ENCODE measurements at places on chromosomes 1 and 21.

- no peak for DNase-seq
Observed at GRCh38 chr1:170407138-170407537, 124.8 kb upstream of the GORAB start.

- DNase-seq: no peak
Observed at GRCh38 chr1:220338759-220339158, 66.5 kb upstream of the RAB3GAP2 start.

- no peak for DNase-seq
Observed at GRCh38 chr1:6412896-6413295, 6.8 kb downstream of the HES2 start.

DNA sequence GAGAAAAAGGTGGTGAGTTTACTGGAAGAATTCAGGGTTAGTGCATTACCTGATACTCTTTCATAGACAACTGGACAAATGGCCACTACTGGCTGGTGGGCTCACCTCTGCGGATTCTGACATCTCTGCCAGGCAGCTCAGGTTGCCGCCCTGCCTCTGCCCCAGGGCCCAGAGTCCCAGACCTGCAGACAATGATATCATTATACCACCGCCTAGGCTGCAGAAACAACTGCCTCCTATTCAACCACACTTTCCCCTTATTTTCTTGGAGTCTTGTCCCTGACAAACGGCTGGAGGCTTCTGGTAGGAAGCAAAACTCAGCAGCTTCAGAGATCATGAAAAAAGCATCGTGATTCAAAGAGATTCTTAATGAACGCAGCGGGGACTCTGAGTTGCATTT lies 37.0 kb downstream of the IRF2BP2 start:
- no peak for DNase-seq

GRCh38 chr1:23419180-23419579 lies 5.4 kb downstream of the TCEA3 start:
- no peak for DNase-seq

DNA sequence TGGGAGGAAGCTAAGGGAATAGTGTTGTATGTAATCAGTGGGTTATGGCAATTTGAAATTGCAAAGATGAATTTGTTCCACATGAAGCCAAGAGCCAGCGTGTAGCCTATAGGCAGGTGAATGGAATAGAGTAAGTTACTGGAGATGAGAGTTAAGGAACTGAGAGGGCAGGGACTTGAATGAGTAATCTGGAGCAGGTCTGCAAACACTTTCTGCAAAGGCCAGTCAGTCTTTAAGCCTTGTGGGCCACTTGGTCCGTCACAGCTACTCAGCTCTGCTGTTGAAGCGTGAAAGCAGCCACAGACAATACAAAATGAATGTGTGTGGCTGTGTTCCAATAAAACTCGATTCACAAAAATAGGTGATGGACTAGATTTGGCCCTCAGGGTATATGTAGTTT lies 29.2 kb downstream of the SZT2 start:
- DNase-seq: no peak

- DNase-seq: no peak
Observed at GRCh38 chr1:113390871-113391648, 745 bp downstream of the MAGI3 start.

DNA sequence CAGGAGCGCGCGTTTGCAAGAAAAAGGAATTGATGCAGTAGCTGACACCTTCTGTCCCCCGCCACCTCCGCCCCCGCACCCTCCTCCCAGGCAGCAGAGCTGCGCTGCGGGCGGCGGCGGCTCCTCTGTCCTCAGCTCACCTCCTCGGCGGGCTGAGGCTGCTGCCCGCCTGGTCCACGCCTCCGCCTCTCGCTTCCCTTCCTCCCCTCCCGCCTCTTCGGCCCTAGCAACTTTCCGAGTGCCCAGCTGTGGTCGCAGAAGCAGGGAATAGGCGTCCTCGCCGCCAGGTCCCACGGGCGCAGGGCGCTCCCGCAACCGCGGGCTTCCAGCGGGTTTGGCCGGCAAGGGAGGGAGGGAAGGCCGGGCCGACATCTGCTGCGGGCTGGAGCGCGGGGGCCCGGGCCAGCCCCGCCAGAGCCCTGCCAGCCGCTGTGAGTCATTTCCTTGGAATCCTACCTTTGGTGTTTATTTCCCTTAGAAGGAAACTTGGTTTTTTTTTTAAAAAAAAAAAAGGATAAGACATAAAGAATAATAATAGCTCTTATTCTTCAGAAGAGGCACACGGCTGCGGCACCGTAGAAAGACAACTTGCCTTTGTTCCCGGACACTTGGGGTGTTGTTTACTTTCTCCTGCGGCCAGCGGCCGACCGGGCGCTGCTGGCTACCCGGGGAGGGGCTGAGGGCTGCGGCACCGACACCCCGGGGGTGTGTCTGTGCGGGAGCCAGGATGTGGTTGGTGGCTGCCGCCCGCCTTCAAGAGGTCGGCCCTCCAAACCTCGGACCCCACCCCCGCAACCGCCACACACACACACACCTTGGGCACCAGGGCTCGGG lies 1.1 kb downstream of the SERTAD4 start:
- no peak for DNase-seq

GRCh38 chr1:233561708-233562426 lies 52.0 kb upstream of the KCNK1 start:
- DNase-seq: no peak

- no peak for DNase-seq
Observed at GRCh38 chr1:178931858-178932551, 61.1 kb upstream of the ANGPTL1 start.

GRCh38 chr1:35893051-35893879 lies 10.3 kb downstream of the AGO1 start:
- no peak for DNase-seq

GRCh38 chr1:188325211-188325610 lies 1496.5 kb downstream of the PLA2G4A start:
- no peak for DNase-seq

DNA sequence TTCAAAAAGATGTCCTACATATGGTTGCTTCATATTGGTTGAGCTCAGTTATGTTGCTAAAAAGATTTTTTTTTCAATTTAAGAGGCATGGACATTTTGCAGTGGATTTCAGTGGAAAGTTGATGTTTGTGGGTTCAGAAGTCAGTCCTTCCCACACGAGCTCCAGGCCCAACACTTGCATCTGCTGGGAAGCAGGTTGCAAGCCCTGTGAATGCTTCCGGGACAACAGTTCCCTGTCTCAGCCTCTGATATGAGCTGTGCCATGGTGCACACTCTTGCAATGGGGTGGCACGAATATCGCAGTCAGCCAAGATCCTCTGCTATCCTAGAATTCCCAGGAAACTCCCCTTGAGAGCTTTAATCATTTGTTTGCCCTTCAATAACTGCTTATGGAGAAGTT lies 30.3 kb upstream of the ABCG1 start:
- no peak for DNase-seq

GRCh38 chr1:164760569-164760968 lies 201.6 kb downstream of the PBX1 start:
- DNase-seq: no peak

GRCh38 chr1:112359961-112360767 lies 35.9 kb upstream of the CTTNBP2NL start:
- no peak for DNase-seq

- no peak for DNase-seq
Observed at GRCh38 chr1:118615066-118615465, 373.1 kb downstream of the TBX15 start.

DNA sequence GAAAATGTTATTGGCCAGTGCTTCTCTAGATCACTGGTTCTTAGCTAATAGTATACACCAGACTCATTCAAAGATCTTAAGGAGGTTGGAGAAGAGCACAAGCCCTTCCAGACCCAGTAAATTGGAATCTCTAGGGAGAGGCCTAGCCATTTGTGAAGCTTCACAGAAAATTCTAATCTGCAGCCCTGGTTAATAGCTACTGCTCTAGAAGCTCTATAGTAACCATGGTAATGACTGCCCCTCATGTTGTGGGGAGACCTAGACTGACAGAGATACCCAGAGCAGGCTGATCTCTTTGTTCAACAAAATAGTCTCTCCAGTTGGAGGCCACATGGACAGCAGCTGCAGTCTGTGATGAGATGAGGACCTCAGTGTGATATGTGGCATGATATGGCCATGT lies 31.7 kb downstream of the ARID1A start:
- no peak for DNase-seq

GRCh38 chr1:159831412-159832141 lies 4.9 kb downstream of the SLAMF8 start:
- no peak for DNase-seq

DNA sequence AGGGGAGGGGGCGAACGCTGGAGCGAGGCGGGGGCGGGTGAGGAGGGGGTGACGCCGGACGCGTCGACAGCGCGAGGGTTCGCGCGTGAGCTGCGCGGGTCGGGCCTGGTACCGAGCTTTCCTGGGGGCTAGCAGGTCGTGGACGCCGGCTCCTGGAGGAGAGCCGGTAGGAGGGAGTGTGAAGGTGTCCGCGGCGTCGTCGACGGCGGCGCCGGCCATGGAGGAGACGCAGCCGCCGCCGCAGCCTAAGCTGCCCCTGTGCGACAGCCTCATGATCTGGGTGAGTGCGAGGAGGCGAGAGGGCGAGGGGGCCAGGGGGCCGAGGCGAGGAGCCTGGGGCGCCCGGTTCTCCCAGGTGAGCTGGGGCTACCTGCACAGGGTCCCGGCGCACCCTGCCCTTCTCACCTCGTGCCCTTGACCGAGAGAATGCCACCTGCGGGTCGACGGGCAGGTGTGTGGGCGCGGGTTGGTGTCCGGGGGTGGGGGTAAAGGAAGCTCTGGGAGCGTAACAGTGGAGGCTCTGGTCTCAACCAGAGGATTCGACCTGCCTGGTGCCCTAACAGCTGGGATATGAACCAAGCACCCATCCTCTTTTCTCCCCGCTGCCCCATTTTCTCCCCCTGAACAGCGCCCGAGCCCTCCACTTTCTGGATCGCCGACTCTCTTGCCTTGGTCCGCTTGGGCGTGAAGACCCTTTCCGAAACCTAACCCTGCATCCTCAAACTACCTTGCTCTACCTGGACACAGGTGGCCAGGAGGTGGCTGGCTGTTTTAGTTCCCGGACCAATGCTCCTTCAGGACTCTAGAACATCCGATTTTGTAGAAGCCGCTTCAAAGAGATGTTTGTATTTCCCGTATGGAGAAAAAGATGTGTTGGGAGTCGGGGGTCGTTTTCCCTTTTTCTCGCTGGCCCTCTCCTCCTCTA lies at the start of gene HOOK1:
HOOK1 (plus strand) TSS at position 49 of the 925 bp plus-strand sequence; CDS start at position 218, 169 bp downstream.
- no peak for DNase-seq

DNA sequence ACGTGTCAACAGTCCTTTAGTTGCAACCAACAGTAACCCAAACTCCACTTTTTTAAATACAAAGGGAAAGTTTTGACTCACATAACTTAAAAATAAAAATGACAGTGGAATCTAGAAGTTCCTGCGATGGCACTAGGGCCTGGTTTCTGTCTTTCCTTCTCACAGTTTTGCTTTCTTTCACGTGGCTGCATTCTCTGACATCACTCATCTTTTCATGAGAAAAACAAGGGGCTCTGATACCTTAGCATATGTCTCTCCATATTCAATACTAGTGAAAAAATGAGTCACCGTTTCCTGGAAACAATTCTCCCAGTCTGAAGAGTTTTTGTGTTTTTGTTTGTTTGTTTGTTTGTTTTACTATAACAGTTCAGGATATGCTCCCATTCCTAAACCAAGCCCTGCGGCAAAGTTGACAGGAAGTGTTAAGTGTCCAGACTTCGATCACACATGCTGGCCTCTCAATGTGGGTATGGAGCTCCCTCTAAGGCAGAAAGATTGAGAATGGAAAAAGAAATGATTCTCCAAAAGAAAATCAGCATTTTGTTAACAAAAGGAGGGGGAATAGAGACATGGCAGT lies 483.3 kb downstream of the TTLL7 start:
- DNase-seq: no peak

DNA sequence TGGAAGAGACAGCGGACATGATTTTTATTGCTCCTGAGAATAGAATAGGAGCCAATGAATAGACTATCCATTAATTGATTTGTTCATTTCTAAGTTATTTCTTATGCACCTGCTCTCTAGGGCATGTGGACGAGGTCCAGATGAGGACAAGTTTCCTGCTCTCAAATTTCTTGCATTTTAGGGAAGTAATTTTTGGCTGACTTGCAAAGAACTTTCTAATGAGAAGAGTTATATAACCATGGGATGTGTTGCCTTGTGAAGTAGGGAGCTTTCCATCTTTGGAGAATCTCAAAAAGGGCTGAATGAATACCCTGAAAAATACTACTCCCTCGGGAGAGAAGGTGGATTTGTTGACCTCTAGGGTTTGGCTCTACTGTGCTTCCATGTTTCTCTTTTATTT lies 243.0 kb downstream of the KIF26B start:
- no peak for DNase-seq

GRCh38 chr1:92554216-92554615 lies 67.5 kb upstream of the GFI1 start:
- DNase-seq: no peak

DNA sequence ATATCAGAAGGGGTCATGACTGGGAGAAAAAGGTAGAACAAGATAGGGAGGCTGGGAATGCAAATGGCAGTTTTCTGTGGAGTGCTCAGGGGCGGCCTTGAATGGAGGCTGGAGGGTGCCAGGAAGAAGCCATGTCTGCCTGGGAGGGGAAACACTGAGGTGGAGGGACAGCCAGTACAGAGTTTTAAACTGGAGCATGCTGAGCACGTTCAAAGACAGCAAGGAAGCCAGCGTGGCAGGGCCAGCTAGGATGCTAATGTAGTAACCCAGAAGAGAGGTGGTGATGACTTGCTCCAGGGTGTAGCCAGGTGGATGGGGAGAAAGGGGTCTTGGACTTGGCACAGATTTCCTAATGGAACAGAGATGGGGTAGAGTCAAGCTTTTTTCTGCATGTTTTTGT lies 445.8 kb upstream of the VAMP3 start:
- DNase-seq: no peak

DNA sequence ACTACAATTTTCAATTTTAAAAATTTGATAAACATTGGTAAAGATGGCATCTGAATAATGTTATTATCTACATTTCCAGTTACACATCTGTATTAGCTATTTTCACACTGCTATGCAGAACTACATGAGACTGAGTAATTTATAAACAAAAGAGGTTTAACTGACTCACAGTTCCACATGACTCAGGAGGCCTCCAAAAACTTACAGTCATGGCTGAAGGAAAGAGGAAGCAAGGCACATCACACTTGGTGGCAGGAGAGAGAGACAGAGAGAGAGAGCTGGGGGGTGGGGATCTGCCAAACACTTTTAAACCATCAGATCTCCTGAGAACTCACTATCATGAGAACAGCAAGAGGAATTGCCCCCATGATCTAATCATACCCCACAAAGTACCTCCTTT lies 850.0 kb downstream of the LTN1 start:
- no peak for DNase-seq

GRCh38 chr1:241276391-241276790 lies 80.6 kb downstream of the RGS7 start:
- no peak for DNase-seq

DNA sequence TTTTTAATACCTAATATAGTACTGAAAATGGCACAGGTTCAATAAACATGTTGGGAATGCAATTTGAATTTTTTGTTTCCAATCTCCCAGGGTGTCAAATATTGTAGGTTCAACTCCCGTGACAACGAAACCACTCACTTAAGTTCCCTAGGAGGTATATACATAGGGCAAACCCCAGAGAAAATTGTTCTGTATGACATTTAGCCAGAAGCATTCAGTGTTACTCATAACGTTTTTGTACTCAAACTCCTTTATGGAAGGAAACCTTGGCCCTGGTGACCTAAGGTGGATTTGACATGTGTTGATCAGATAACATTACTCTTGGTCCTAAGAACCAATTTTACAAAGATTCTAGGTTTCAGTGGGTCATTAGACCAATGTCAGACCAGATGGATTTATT lies 110.6 kb downstream of the USP25 start:
- DNase-seq: no peak
